ENCODE measurements at places on chromosomes 1 and 21.

GRCh38 chr1:200535605-200536004, 84.9 kb downstream of the KIF14 start:
- no peak for DNase-seq

DNA sequence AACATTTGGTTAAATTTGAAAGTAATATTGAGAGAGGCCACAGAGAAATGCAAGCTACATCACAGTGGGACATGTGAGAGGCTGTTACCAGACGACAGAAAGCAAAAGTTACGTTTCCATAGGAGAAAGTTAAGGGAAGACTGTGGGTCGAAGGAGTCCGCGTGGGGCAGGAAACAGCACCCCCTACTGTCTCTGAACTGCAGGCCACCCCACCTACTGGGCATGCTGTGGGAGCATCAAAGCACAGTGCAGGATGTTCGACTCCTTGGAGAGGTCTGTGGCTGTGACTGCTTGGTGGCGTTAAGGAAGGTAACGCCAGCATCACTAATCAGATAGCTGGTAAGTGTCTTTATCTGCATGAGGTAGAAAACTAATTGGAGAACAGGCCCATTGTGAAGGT, 123.9 kb downstream of the PTBP2 start:
- no peak for DNase-seq

DNA sequence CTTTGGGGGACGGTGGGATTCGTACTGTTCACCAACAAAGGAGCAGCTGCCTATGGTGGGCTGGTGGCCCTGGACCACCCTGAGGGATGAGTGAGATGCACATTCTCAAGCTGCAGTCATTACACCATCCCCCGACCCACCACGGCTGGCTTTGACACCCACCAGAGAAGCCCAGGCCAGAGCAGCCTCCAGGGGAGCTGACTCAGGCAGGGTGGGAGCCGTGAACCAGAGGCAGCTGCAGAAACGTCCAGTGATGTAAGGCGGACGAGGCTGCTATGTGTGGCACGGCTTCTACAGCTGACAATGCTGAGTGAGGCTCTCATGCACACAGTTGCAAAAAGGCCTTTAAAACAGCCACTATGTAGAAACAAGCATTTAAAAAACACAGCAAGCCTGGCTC, 40.1 kb downstream of the CHAF1B start:
- DNase-seq: no peak

DNA sequence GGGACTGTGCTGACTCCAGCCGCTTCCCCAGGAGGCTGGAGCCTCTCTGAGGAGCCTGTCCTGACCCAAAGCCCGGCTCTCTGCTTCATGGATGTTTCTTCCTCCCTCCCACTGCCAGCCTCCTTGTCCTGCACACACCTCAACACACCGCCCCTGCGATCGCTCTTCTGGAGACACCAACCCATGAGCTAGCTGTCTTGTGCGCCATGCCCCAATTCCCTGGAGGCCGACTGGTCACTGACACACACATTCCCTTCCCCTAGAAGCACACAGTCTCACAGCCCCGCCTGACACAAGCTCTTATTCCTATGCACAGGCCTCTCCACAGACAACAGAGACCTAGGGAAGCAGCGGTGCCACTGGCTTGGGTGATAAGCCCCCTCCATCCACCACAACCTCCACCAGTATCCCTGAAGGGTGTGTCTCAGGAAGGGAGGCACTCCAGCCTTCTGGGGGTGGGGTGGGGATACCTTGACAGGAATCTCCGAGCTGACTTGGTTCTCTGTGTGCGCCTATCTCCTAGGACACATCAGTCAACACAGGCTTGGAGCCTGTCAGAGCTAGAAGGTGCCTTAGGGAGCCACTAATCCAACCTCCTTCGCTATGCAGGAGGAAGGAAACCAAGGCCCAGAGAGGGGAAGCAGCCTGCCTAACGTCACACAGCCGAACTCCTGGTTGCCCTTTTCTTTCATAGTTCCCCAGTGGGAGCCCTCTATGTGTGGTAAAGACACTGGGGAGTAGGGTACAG, 31.1 kb downstream of the AHDC1 start:
- no peak for DNase-seq

DNA sequence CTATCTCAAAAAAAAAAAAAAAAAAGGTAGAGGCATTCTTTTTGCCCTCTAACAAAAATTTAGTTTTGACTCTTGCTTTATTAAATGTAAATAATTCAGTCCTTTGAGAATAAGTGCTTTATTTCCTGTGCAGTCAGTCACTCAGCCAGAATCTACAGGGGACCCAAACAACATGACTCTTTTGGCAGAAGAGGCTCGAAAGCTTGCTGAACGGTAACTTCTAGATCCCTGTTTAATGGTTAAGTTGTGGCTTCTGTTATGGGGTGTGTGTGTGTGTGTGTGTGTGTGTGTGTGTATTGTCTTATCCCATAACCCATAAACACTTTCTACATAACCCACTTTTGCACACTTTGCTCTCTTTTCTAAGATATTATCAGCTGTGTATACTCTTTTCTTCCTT, 54.9 kb upstream of the LAMC2 start:
- no peak for DNase-seq

GRCh38 chr1:18470671-18471355, 9.9 kb upstream of the KLHDC7A start:
- DNase-seq: no peak

DNA sequence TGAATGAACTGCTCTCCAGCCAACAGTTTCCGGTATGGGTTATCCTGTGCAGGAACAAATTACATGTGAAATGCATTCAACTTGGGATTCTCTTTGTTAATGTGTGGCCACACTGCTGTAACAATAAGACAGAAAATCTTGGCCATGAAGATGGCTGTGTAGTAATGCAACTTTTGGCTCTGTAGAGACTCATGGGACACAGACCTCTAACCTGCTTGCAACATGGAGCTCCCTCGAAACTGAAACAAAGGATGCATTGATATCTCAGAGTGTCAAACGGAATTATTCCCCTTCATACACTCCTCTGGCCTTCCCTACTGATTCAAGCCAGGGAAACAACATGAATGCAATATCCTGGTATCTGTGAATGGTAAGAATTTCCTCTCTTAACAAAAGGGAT, 559.3 kb upstream of the ZRANB2 start:
- no peak for DNase-seq

DNA sequence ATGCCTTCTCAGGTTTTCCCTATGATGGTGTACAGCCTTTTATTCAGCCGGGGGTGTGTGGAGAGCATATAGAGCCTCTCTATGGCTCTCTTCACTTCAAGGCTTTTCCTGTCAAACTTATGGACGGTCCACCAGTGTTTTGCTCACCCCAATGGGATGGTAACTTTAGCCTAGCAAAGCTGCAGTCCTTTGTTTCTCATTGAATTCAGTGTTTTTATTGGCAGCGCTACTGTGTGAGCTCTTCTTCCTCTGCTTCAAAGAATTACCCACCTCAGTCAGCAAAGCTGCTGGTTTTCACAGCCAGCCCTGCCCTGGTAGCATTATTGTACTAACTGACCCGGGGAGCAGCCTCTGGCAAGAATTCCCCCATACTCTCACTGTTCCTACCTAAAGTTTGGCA, 145.3 kb upstream of the RRP15 start:
- no peak for DNase-seq

GRCh38 chr1:17277511-17278159, 28.7 kb downstream of the PADI3 start:
- no peak for DNase-seq

- DNase-seq: no peak
Measured at GRCh38 chr1:55286856-55287602, 71.9 kb upstream of the USP24 start.
